Psoas muscle (tissue), 8 donors: ENCODE measurements at places on chromosomes 11 and 22. TPM values are rescaled to one million over a fixed set of nuclear protein-coding genes. Genes with fewer than 3 reads are reported as not detected.

Gene TSGA10IP
- polyA plus RNA-seq: not detected

Gene RPS6KB2
- polyA plus RNA-seq: 33.1 TPM

- DNase-seq: no peak
These were observed 45.0 kb upstream of the BLID start for GRCh38 chr11:122160841-122161590.

DNA sequence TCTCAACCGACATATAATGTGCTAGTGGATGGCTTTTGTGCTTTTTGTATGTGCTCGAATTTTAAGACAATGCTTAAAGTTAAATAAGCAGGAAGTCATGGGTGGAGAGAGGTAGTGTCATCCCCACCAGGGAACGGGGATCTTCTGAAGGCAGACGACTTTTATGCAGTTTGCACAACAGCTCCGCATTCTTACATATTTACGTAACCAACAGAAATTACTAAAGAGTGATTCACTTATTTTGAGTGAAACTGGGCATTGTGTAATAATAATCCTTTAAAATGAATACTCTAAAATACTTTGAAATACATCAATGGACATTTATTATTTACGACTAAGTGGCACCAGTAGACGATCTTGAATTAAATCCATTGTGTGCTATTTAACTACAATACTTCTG, 305.1 kb downstream of the CNTN5 start:
- no peak for DNase-seq

- DNase-seq: no peak
These were observed 407.3 kb downstream of the NXPE2 start for GRCh38 chr11:115085461-115086210.

DNA sequence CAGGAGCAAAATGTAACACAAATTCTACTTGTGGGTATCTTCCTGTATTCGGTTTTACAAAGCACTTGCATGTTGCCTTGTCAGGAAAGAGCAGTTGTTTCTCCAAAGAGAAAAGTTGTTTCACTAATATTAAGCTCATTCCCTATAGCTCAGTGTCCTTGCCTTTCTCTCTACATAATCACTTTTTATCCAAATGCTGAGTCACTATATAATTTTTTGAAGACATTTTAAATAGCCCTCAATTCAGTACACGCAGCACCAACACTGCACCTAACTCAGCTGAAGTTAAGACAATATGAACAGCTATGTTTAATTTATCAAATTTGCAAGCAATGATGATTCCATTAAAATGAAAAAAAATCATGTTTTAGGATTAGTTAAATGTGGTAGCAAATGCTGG, 14.5 kb upstream of the MRTFA start:
- DNase-seq: no peak

DNA sequence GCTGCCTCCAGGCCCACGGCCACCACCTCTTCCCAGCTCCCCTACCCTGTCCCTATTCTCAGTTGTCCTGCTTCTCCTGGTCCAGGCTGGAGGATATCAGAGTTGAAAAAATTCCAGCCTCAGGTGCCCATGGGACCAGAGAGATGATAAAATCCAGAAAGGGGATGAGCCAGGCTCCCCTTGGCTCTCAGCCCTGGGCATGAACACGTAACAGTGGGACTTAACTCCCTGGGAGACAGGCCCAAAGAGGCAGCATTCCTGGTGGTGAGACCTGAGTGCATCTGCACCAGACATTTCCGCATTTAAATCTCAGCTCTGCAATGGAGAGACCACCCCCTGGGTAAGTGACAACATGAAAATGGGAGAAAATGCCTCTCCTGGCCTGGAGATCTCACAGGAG, 10.4 kb upstream of the SLC39A13 start:
- DNase-seq: peak; percentile 24

- DNase-seq: no peak
These were observed 35.8 kb upstream of the FIBIN start for GRCh38 chr11:26958005-26958701.

DNA sequence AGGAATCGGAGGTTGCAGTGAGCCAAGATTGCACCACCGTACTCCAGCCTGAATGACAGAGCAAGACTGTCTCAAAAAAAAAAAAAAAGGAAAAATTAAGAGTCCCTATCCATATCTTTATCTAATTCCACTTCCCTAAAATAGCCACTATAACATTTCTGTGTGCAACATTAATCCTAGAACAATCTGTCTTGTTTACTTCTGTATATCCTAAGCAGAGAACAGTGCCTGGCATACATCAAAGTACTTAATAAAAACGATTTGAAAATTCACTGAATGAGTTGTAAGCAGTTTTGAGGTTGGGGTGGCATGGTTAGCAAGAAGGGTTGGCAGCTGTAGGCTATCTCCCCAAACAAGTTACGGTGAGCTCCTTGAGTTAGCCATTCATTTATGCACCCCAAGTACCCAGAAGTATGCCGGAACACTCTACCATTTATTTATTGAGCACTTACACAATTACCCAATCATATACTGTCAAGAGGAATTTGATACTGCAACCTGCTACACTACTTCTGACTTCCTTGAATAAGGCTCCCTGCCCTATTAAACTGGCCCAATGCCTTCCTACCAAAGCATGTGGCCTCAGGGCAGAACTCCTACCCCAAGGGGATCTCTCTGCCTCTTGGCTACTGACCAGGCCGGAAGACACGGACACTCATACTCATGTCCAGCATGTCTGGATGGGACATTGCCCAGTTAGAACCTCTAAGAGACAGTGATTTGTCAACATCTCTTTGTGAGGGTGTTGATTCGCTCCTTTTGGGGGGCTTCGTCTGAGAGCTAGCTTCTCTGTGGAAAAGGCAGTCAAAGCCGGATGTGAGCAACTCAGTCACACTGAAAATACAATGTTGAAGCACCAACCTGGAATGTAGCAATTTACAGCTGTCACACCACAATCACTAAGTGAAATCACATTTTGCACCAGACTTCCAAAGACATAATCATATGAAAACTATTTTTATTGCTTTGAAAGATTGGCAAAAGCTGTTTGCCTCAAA, 16.3 kb upstream of the TMEM41B start:
- DNase-seq: no peak

DNA sequence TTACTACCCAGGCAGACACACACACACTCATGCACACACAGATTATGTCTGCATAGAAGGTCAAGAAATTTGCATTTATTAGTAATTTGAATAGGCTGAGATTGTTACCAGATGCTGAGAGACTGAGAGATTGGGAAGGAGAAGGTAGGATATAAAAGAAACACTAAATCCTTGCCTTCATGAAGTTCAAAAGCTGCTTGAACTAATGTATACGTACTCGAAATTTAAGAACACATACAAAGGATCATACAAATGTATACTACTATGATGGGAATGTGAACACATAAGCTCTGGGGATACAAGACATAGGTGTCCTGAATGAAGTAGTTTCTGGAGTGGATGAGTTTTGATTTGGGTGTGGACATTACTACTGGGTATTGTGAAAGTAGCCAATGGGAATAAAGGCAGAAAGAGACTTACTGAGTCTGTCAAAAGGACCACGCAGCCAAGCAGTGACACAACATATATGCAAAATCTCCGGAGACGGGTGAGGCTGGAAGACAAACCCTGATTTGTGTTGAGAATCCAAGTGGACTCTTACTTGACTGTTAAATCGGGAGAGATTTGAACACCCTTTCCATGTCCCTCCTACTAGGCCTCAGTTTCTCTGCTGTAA, 7.3 kb upstream of the PKNOX2 start:
- no peak for DNase-seq

GRCh38 chr11:32829157-32829679, 509 bp upstream of the PRRG4 start:
- no peak for DNase-seq

GRCh38 chr11:11898648-11899047, 56.9 kb downstream of the USP47 start:
- no peak for DNase-seq

DNA sequence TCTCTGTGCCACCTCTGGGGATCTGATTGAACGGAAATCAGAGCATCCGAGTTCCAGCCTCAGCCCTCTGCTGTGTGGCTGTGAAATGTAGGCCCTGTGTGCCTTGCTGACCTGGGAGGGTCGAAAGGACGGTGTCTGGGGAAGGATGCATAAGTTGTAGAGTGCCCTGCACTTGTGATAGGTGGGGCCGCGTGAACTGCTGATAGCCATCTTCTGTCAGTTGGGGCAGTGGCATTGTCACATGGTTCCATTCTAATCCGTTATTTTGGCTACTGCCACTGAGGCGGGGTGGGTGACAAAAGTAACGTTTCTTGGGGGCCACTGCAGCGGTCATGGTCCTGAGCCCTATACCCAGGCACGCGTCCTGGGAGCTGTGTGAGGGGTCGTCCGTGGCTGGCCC, 63.4 kb downstream of the LRP5 start:
- DNase-seq: no peak

Gene TRPC6
- polyA plus RNA-seq: 0.08 TPM

- DNase-seq: no peak
These were observed 43.2 kb upstream of the UBASH3B start for GRCh38 chr11:122612123-122612824.

- no peak for DNase-seq
These were observed 34.2 kb upstream of the DBX1 start for GRCh38 chr11:20194470-20194869.

GRCh38 chr11:72745925-72746550, 6.2 kb downstream of the ARAP1 start:
- no peak for DNase-seq

Gene FJX1
- polyA plus RNA-seq: 8.0 TPM

DNA sequence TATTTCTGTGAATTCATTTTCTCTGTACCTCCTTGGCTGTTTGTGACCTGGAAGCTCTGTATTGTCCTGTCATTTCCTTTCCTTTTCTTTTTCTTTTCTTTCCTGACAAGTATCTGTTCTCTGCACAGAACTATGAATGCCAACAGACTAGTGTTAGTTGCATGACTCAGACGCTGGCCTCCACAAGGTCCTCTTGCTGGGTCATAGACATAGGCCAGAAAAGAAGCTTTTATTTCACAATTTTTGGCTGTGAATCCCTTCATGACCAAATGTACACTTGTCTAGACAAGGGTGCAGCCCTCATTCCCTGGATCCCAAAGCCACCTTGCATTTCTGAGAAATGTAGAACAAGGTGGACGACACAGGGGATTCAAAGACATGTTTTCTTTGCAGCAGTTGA, 104.1 kb upstream of the MTNR1B start:
- peak; percentile 69 for DNase-seq

Gene ACTN3
- polyA plus RNA-seq: 8.7 TPM

DNA sequence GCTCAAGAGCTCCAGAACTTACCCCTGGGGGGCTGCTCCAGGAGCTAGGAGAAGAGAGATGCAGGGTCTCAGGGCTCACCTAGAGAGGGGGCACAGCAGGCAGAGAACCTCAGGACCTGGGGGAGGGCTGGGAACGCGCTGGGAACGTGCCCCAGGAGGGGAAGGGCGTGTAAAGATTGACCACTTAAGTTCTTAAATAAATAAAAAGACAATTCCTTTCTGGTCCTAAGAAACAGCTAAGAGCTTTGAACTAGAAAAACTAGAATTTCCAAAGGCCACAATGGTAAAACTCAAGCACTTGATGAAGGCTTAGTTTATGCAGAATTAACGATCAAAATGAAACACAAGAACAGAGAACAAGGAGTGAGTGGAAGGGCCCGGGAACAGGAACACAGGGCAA, 89.1 kb downstream of the CELSR1 start:
- DNase-seq: no peak

DNA sequence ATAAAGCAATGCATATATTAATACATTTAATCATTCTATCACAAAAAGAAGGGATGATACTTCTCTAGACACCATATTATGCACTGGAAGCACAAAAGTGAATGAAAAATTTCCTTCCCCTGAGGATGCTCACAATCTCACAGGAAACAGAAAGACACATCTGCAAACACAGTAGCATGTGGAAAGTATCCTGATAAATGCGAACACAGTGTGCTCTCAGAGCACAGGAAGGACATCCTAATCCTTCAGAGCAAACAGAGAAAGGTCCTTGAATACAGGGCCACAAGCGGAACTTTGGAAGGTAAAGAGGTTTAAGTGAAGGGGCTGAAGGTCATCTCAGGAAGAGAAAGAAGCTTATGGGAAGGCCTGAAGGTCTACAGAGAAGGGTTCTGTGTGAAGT, 524.6 kb upstream of the LRRC4C start:
- no peak for DNase-seq

- no peak for DNase-seq
These were observed 206.5 kb downstream of the NELL1 start for GRCh38 chr11:20875889-20876288.

Gene XRCC6
- polyA plus RNA-seq: 259 TPM

DNA sequence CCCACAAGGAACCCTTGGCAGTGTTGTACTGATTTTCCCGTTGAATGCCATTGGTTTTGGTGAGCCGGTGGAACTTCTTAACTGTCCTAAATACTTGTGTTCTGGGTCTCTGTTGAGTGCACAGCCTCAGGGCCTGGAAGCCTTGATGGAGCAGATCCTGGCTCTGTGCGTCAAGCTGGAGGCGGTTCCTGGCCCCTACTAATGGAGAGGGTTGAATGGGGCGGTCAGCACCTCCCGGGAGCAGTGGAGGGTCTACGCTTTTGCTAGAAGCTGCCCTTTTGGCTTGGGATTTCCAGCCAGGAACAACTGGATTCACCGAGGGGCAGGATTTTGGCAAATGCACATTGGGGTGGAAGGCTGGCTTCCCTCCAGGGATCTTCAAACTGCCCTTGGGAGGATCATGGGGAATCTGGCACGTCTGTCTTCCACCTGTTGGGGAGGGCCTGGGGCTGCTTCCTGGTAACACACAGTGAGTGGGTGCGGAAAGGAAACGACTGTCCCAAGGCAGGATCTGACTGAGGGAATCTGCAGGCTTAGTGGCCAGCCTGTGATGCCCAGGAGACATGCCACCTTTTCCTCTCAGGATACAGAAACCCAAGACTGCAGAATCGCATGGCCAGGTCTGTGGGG, 6.9 kb upstream of the OSBPL5 start:
- no peak for DNase-seq

- DNase-seq: no peak
These were observed 199.7 kb downstream of the CTTN start for GRCh38 chr11:70597751-70598625.

Gene SULT4A1
- 0.23 TPM for polyA plus RNA-seq

Gene APOA5
- not detected for polyA plus RNA-seq

Gene PATE2
- not detected for polyA plus RNA-seq

Gene ROBO3
- polyA plus RNA-seq: 3.6 TPM

Gene DDTL
- 0.94 TPM for polyA plus RNA-seq

Gene CDC42BPG
- polyA plus RNA-seq: 0.04 TPM

- peak; percentile 56 for DNase-seq
These were observed 297.7 kb upstream of the FAT3 start for GRCh38 chr11:91926965-91927364.

DNA sequence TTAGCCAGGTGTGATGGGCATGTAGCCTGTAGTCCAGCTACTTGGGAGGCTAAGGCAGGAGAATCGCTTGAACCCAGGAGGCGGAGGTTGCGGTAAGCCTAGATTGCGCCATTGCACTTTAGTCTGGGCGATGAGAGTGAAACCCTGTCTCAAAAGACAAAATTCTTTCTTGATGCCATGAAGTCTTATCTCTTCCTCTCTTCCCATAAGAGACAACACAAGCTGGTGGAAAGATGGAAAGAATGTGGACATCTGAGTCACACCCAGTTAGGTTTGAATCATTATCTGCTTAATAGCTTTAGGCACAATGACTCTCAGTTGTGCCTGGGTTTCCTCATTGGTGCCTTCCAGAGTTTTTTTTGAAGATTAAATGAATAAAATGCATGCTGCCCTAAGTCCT, 35.3 kb downstream of the KREMEN1 start:
- DNase-seq: no peak
